ENCODE measurements at places on chromosomes 5 and 9.
A peak's percentile ranks its signal among the peaks of the same experiment; 100 is the strongest.

DNA sequence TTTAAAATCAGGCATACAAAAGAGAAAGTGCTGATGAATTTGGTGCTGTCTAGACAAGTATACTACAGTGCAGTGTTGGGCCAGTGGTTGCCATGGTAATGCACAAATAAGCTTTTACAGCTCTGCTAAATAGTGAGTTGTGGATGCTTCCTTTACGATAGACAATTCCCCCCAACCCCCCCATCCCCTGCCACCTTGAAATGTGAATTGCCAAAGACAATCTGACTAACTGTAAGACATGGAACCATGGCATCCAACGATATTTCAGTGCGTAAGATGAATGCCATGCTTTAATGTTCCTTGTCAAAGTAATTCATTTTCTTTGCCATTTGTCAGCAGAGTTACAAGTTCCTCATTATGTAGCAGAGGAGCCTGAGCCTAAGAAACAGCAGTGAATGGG lies 91.5 kb upstream of the NREP start:
- no peak for DNase-seq

DNA sequence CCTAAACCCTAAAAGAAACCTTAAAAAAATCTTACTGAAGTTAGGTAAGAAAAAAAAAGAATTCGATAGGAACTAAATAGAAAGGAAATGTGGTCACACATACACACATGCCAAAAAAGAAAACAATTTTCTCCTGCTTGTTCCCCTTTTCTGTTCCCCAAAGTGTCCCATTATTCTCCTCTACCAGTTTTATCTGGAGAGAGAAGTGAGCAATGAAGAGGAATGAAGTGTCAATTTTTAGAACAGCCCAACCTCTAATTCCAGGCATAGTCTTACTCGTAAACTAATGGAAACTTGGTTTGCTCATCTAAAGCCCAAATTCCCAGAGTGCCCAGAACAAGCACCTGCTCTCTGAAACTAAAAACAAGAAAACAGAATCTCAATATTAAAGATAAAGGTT lies 26.1 kb downstream of the AP3B1 start:
- DNase-seq: no peak

DNA sequence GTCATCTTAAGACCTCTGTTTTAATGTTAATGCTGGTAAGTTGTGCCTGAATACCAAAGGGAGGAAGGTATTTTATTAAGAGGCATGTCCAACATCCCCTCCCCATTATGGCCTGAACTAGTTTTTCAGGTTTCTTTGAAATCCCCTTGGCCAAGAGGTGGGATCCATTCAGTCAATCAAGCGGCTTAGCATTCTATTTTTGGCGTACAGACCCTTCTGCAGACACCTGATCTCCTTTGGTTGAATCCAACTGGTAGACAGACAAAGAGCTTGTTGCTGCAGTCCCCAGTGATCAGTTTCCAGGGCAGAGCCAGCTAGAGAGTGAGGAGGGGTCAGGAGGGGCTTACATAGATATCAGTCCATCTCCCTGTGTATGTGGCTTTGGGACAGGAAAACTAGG lies 7.9 kb upstream of the KCNMB1 start:
- no peak for DNase-seq

GRCh38 chr9:86369810-86370209 lies 15.6 kb upstream of the TUT7 start:
- no peak for DNase-seq

GRCh38 chr9:96100385-96101300 lies 201.3 kb downstream of the HSD17B3 start:
- DNase-seq: no peak

- DNase-seq: no peak
Measured at GRCh38 chr9:20788526-20789451, 104.7 kb downstream of the FOCAD start.

DNA sequence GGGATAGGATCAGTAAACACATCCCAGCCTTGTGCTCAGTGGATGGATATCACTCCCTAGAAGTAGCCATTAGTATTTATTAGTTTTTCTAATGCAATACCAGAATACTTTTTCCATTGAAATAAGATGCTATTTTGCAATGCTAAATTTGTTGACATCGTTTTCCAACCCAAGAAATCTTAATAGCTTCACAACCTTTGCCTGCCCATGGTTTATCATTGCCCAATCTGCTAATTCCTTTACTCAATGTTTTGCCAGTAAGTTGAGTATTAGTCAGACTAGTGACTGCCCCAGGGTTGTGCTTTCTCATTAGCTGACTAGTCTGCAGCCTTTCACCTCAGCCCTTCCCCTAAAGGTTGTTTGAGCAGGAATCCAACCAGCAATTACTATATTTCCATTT lies 62.9 kb downstream of the NREP start:
- no peak for DNase-seq

DNA sequence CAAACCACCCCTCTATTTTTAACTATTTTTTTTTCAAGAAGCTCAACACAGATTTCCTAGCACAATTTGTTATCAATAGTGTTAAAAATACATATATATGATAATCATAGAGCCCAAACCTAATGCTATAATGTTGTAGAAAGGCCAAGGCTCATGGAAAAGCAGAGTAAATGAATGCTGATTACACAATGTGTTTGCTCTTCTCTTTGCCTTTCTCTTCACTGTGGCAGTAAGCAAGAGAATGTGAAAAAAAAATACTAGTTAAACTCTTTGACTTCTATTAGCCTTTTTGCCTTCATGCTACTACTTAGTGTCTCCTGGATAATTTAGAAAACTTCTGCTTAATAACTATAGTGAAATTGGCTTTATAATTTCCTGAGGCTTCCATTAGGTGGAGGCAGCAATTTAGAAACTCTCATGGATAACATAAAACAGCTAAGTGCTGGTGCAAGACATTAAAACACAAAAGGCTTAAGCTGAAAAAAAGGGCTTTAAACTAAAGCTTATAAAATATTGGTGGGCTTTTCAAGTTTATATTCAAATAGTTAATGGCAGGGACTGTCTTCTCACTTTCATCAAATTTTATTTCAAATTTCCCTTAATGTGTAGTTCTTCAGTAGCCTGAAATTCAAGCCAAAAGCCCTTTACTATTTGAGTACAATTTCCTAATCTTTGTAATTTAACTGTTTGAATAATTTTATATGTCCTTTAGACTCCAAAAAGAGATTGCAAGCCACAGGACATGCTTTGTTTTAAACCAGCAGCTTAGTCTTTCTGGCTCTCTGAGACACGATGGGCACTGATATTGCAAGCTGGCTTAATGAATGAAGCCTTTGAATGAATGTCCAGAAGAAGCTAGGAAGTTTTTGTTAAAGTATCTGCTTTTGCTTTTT lies 2031.8 kb upstream of the CDH6 start:
- DNase-seq: no peak

DNA sequence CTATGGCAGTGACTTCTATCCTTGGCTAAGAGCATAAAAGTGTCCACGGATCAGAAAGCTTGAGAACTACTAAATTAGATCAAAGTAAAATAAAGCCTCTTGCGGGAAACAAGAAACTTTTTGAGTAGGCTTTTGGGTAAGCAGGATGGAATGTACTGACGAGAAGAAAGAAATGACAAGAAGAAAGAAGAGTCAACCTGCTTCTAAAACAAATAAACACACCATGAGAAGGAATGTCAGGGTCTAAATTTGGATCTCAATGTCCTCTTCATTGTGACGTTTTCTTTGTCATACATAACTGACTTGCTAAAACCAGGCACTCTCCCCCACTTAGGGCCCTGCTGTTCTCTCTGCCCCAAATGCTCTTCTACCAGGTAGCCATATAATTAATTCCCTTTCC lies 290.1 kb upstream of the PTGER4 start:
- no peak for DNase-seq

GRCh38 chr9:15401266-15401665 lies 21.4 kb upstream of the SNAPC3 start:
- no peak for DNase-seq

GRCh38 chr9:124855566-124855943 lies 2.3 kb downstream of the WDR38 start:
- no peak for DNase-seq

GRCh38 chr9:113876151-113876992 lies at the start of gene ZNF618:
Gene ZNF618, plus strand, starts transcription at chr9:113876309. Its CDS starts 72 bp downstream, at chr9:113876381.
- peak; percentile 1 for DNase-seq

GRCh38 chr9:3516667-3517330 lies 9.0 kb downstream of the RFX3 start:
- DNase-seq: no peak

DNA sequence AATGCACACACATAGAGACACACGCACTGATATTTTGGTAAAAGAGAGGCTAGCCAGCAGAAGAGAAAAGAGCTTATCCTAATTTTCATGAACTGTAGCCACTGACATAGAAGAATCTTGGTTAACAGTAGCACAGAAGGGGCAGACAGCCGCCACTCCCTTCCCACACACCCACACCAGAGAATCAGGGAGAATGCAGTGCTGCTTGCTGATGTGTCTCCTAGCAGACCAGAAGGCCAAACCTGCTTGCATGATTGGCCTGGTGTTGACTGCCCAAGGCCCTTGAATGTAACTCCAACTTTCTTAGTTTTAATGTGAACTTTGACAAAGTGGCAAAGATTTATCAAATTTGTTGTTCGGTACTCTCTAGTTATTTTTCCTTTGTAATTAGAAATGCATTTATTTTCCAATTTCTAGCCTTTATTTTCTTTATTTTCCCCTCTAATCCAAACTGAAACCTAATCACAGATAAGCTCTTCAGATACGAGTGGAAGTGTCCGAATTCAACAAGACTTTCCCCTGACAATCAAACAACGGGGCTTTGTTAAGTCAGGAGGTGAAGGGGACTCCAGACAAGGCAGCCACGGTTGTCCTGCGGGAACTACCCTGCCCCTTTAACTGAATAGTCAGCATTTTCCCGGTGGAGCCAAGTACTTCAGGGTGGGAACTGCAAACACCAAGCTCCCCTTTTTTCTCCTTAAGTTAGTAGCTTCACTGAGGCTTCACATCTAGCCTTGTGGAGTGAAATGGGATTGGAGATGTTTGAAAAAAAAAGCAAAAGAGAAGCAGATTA lies 81.9 kb upstream of the CTSL start:
- DNase-seq: no peak

DNA sequence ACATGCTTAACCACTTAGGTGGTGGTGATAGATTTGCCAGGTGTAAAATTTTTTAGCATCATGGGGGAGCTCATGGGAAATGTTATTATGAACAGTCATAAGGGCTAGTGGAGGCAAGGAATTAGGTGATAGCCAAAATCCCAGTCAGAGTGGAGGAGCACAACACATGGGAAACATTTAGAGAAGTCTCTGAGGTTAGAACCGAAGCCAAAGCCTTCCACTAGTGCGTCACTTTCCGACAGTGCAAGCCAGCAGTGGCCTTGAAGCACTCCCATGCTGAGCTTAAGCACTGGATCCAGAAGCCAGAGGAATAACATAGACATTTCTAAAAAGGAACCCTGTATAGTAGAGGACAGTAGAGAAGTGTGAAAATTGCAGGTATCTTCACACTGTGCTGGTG lies 101.5 kb upstream of the SNX2 start:
- DNase-seq: no peak

DNA sequence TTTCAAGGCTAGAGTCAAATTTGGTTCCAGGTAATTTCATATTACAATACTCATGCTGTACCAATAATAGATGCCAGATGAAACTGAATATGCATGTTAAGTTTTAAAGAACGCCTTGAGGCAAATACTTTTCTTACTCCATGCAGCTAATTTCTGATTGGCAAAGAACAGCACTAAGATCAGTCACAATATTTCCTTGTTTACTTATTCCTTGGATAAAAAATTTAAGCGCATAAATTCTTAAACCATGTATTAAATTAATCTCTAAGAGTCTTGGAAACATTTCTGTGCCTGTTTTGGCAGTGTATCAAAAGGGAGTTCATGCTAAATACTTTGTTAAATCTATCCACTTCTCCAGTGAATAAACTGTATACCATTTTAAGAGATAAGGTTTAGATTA lies 173.5 kb downstream of the SLC12A2 start:
- no peak for DNase-seq

DNA sequence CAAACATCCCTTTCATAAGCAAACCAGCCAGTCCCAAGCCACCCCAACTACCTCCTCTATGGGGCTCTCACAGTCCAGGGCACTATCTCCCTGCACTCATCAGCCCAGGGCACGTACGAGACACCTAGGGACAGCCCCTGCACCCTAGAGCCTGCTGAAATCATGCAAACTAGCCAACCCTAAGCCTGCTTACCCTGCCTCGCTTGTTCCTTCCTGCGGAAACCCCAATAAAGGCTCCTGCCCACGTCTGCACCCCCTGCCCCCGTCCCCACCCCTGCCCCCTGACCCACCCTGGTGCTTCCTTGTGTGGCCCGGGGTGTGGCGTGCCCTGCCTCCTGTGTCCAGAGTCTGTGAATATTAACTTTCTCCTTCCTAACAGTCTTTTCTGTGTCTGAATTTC lies 135.9 kb downstream of the GADD45G start:
- DNase-seq: peak; percentile 19

DNA sequence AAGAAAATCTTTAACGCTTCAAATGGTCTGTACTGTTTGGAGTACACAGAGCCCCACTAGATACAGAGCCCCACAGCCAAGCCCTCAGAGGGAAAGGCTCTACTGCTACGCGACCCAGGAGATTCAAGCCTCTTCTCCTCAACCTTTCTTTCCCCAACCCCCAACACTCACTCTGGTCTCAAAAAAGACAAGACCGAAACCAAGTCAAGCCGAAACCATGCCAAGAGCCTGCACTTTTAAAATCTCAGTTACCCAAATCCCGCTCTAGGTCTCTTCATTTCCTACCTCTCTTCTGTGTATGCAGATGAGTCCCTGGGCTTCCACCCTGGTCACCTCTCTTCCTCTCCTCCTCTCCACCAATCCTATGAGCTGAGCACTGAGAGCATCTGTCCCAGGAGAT lies 31.9 kb downstream of the BARHL1 start:
- no peak for DNase-seq

DNA sequence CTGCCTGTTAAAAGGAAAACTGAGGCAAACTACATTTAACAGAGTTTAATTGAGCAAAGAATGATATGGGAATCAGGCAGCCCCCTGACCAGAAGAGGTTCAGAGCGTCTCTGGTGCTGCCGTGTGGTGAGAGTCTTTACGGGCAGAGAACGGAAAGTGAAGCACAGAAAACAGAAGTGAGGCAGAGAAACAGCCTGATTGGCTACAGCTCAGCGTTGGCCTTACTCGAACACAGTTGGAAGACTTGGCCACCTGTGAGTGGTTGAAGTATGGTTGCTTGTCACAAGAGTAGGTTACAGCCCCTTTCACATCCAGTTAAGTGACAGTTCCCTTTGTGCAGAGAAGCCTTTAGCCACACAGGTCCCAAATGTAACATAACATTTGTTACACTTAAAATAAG lies 16.9 kb upstream of the FBP1 start:
- no peak for DNase-seq

- no peak for DNase-seq
Measured at GRCh38 chr9:136675477-136676296, 11.6 kb downstream of the AGPAT2 start.

Data from activated CD4-positive, alpha-beta T cell treated with anti-CD3 and anti-CD28 coated beads for 24 hours (primary cell).